GM23338 (cell line): ENCODE measurements at places on chromosomes 2 and 18. TPM values are rescaled to one million over a fixed set of nuclear protein-coding genes. Genes with fewer than 3 reads are reported as not detected.

DNA sequence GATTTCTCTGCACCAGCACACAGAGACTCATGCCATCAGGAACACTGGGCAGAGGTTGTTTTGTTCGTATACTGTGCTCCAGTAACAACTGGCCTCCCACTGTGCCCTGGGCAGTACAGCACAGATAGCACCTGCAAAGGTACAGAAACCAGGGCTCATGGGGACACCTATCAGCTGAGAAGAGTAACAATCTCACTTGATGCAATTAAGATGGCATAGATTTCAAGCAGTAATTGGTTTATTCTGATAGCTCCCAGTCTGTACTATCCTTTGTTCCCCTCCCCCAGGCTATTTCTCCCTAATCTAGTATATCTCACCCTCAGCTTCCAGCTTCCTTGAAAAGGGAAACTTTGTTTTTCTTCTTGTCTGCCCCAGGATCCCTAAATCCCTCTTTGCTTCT, 343.9 kb upstream of the MMADHC start:
- DNase-seq = peak; percentile 7

GRCh38 chr2:3173031-3173430, 204.6 kb downstream of the EIPR1 start:
- no peak for DNase-seq

DNA sequence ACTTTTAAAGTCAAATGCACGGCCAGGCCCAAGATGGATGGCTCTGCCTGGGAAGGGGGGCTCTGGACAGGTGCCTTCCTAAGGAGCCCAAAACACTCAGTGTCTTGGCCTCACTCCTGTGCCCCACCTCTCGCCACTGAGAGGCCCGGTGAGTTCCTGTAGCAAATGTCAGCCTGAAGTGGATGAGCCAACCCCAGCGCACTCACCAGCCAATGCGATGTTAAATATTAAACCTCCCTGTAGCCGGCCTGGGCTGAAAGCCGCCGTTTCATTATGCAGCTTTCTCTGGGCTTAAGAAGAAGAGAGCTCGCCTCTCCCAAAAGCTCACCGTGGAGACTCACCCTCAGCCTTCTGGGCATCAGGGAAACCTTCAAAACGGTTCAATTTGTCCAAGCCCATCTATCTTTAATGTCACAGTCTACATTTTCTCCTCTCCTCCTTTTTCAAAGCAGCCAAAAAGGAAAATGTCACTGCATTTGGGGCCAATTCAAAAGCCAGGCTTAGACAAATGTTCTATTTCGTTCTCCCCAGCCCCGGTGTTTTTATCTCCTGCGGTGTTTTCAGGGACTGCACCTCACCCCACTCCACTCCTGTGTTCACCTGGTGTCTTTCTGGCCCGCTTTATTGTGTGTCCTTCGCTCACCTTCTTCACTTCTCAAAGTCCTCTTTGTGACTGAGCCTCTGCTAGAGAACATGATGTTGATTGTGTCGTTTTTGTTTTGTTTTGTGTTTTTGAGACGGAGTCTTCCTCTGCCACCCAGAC, 124.0 kb downstream of the NRP2 start:
- DNase-seq = no peak

- no peak for DNase-seq
Measured at GRCh38 chr2:221439761-221440479, 132.2 kb downstream of the EPHA4 start.

GRCh38 chr2:3523551-3524041, 4.3 kb upstream of the ADI1 start:
- no peak for DNase-seq

DNA sequence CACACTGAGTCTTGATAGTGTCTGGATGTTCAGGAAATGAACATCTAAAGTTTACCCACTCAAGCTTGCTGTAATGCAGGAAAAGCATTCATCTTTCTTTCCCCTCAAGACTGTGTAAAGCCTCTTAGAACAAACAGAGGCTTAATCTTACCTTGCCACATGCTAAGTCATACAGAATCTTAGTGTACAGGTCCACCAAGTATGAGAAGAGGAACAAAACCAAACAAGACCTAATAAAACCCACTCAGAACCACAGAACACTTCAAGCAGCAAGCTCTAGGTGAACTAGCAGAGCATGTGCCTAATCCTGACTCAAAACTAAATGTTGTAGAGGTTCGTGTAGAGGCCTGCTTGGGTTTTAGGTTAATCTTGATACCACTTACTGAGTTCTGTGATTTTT, 97.6 kb downstream of the SPTBN1 start:
- DNase-seq = no peak

DNA sequence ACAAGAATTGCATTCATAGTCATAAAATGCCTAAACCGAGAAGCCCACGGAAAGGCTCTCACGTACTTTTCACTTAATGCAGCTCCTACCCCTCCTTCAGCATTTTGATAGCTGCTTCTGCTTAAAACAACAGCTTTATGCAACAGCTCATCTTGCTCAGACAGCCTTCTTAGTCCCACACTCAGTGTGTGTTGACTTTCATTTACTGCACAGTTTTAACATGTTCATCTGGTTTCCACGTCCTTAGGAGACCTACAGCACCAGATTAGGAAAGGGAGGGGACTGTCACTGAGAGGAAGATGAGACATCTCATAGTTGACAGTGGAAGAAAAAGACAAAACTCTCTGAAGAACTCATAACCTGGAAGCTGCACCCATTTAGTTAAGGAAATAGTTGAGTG, 435.4 kb downstream of the SETBP1 start:
- no peak for DNase-seq

GRCh38 chr2:227849906-227850305, 21.5 kb upstream of the DAW1 start:
- DNase-seq = no peak

GRCh38 chr2:86218124-86218523, 18.9 kb downstream of the MRPL35 start:
- no peak for DNase-seq

DNA sequence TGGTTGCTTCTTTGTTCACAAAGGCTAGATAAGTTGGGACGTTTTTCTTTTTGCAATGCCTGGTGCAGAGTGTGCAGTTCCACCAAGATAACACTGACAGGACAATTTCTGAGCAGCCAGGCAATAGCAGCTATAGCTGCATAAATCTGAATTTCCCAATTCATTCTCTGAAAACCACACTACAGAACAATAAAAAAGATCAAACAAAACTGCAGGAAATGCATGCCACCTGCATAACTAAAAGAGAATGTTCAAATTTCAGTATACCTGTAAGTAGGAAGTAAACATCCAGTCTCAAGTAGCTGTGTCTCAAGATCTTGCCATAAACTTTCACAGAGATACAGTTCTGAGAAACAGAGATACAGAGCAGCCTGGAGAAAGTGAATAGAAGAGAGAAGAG, 5.3 kb upstream of the KCTD18 start:
- DNase-seq = no peak

GRCh38 chr2:186429104-186429503, 57.0 kb upstream of the ZC3H15 start:
- DNase-seq = no peak

DNA sequence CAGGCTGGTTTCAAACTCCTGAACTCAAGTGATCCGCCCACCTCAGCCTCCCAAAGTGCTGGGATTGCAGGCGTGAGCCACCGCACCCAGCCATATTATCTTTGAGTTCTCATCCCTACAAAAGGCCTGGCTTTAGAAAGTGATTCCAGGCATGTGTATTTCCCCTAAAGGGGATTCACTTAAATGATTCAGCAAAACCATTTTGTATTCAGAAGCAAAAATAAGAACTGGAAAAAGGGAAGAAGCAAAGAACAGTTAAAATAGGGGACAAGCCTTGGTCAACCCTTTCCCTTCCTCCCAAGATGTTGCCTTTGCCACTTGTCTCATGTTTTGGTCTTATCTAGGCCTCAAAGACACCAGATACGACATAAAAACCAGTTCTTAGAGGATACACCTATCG, 10.5 kb downstream of the TM4SF20 start:
- no peak for DNase-seq

DNA sequence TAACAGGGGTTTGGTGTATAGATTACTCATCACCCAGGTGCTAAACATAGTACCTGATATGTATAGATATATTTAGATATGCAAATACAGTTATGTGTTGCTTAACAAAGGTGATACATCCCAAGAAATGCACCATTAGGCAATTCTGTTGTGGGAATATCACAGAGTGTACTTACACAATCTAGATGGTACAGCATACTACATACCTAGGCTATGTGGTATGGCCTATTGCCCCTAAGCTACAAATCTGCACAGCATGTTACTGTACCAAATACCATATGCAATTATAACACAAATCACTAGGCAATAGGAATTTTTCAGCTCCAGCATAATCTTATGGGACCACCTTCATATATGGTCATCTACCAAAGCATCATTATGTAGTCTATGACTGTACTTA, 43.5 kb upstream of the NPAS2 start:
- DNase-seq = no peak

- no peak for DNase-seq
Measured at GRCh38 chr2:132503701-132504100, 87.1 kb downstream of the GPR39 start.

GRCh38 chr2:165401285-165401852, 68.1 kb upstream of the CSRNP3 start:
- DNase-seq = peak; percentile 90

- peak; percentile 88 for DNase-seq
Measured at GRCh38 chr2:241354668-241355658, 1.1 kb upstream of the FARP2 start.

- DNase-seq = no peak
Measured at GRCh38 chr2:13030606-13031005, 313.9 kb downstream of the TRIB2 start.

- DNase-seq = no peak
Measured at GRCh38 chr2:236823963-236824362, 254.3 kb downstream of the ACKR3 start.

The PSMA8 gene
- not detected in 2 replicates for total RNA-seq

The C2orf74 gene
- 4.3 and 5.7 TPM in 2 replicates for total RNA-seq

The CD8B2 gene
- total RNA-seq = not detected in 2 replicates

The SERPINB10 gene
- total RNA-seq = not detected in 2 replicates

The C2orf72 gene
- total RNA-seq = 1.3 and 1.4 TPM in 2 replicates

The CACNB4 gene
- total RNA-seq = 7.6 and 9.8 TPM in 2 replicates

The POTEI gene
- 0.08 and 0.56 TPM in 2 replicates for total RNA-seq

The UGT1A5 gene
- total RNA-seq = not detected in 2 replicates

The TMEFF2 gene
- 1.5 and 2.2 TPM in 2 replicates for total RNA-seq
